ENCODE measurements at places on chromosomes 6 and 20. TPM values are rescaled to one million over a fixed set of nuclear protein-coding genes. Genes with fewer than 3 reads are reported as not detected.

GRCh38 chr6:56652231-56652630 is 9.5 kb upstream of the DST start:
- no peaks in the 10 kb centered on the region for H3K27me3 ChIP-seq
- H3K4me3 ChIP-seq = no peak overlapping the region
- H3K4me1 ChIP-seq = peaks cover 30% of the 10 kb centered on the region

DNA sequence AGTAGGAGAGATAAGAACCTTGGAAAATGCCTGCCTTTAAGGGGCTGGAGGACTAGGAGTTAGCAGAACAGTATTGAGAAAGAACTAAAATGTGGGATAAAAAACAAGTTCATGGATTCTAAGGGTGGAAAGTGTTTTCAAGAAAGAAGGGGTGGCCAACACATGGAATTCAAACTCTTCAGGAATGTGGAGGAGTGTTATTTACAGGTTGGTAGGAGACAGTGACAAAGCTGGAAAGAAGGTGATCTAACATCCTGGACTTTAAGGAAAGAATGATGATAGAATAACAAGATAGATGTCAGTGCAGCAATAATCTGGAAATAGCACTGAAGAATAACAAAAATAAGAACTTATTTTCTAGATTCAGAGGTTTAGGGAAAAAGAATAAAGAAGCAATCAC is 54.0 kb upstream of the TNFRSF21 start:
- DNase-seq = no peak
- H3K4me1 ChIP-seq = no peaks in the 10 kb centered on the region
- H3K27me3 ChIP-seq = no peaks in the 10 kb centered on the region
- no peak overlapping the region for H3K27ac ChIP-seq

- H3K27me3 ChIP-seq = peaks cover 3% of the 10 kb centered on the region
- H3K4me1 ChIP-seq = no peaks in the 10 kb centered on the region
- H3K4me3 ChIP-seq = peak overlapping the region; percentile 38
- peak overlapping the region; percentile 5 for H3K27ac ChIP-seq
- DNase-seq = no peak
Observed at GRCh38 chr6:45420909-45421708, 43.4 kb upstream of the SUPT3H start.

DNA sequence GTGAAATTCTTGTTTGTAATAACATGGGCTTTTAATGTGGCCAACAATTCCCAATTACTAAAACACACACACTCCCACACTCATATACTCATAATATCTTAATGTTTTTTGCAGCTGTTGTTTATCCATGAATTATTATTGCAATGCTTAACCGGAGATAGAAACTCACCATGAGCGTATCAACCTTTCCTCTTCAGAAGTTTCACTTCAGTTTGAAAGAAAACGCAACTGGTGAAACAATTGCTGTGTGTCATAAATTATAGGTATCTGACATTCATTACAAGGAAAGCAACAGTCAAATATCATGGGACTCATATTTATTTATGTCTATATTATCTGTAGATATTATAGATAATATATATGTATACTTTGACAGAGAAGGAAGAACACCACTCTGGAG is 104.1 kb downstream of the HDGFL1 start:
- DNase-seq = no peak
- H3K36me3 ChIP-seq = no peaks in the 10 kb centered on the region
- no peaks in the 10 kb centered on the region for H3K27me3 ChIP-seq
- H3K4me1 ChIP-seq = no peaks in the 10 kb centered on the region
- H3K27ac ChIP-seq = no peak overlapping the region
- H3K4me3 ChIP-seq = no peak overlapping the region

GRCh38 chr6:167485186-167485978 is 160.5 kb downstream of the TTLL2 start:
- no peaks in the 10 kb centered on the region for H3K36me3 ChIP-seq
- H3K27me3 ChIP-seq = no peaks in the 10 kb centered on the region
- H3K4me1 ChIP-seq = no peaks in the 10 kb centered on the region

- H3K27ac ChIP-seq = no peak overlapping the region
- H3K36me3 ChIP-seq = no peaks in the 10 kb centered on the region
- peak; percentile 3 for DNase-seq
- no peaks in the 10 kb centered on the region for H3K27me3 ChIP-seq
Observed at GRCh38 chr6:162119341-162119740, 608.2 kb downstream of the PRKN start.

DNA sequence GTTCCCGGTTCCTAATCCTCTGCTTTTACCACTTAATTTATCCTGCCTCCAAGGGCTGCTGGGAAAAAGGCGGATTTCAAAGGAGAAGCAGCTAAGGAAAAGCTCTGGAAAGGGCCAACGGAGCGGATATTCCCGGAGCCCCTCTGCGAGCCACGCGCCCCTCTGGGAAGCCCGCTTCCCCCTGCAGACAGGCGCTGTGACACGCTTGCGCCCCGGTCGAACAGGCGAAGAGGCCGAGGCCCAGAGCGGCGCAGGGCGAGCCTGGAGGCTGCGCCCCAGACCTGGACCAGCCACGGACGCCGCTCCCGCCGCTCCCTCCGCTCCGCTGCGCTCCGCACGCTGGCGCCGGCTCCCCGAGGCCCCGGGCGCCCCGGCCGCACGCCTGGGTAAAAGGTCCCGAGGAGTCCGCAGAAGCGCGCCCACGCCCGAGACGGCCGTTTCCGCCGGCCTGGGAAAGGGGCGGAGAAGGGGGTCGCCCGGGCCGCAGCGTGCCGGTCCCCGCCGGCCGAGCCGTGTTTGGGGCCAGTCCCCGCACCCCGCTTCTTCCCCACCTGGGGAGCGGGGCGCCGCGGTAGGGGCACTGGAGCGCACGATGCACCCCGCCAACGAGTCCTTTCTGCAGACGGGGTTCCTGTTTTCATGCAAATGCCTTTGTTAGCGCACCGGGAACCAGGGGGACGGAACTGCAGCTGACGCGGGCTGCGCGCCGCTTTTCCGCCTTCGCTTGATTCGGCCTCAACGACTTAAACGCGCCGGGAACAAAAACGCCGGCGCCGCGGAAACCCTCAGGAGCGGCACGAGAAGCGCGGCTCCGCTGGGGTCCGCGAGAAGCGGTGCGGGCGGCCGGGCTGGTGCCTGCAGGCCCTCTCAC is 91.9 kb upstream of the SIRPA start:
- peak overlapping the region; percentile 77 for H3K27ac ChIP-seq
- H3K4me3 ChIP-seq = peak overlapping the region; percentile 50
- H3K27me3 ChIP-seq = no peaks in the 10 kb centered on the region
- DNase-seq = peak; percentile 82
- H3K36me3 ChIP-seq = no peaks in the 10 kb centered on the region
- H3K4me1 ChIP-seq = no peaks in the 10 kb centered on the region

XKR7 gene
- not detected for polyA plus RNA-seq
